ENCODE measurements at places on chromosomes 11 and 22.

- peak; percentile 85 for DNase-seq
These were observed 12.9 kb upstream of the WT1 start for GRCh38 chr11:32448232-32448631.

- no peak for DNase-seq
These were observed 863 bp downstream of the YIF1A start for GRCh38 chr11:66287889-66288670.

GRCh38 chr22:43921370-43921769, 2.2 kb upstream of the PNPLA3 start:
- DNase-seq = no peak

DNA sequence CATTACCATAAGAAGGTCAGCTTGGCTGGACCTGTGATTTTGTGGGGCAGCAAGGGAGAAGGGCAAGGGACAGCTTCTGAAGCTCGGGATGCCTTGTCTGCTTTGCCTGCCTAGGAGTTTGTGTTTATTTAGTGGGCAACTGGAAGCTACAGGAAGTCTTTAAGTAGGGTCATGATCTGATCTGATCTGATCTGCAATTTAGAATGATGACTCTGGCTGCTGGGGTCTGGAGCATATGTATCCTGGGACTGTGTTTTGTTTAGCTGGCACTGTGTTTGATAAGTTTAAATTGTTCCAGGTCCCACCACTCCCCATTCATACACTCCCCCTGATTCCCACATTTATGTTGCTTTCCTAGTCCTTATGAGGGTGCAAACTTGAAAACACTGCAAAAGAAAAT, 47.7 kb upstream of the HTATIP2 start:
- DNase-seq = no peak

GRCh38 chr22:49827853-49828598, at the start of gene BRD1:
Gene BRD1 (minus strand): TSS chr22:49827873. CDS start chr22:49824317, 3,556 bp downstream.
- DNase-seq = peak; percentile 65

GRCh38 chr11:2489083-2489482, 44.3 kb downstream of the KCNQ1 start:
- no peak for DNase-seq

DNA sequence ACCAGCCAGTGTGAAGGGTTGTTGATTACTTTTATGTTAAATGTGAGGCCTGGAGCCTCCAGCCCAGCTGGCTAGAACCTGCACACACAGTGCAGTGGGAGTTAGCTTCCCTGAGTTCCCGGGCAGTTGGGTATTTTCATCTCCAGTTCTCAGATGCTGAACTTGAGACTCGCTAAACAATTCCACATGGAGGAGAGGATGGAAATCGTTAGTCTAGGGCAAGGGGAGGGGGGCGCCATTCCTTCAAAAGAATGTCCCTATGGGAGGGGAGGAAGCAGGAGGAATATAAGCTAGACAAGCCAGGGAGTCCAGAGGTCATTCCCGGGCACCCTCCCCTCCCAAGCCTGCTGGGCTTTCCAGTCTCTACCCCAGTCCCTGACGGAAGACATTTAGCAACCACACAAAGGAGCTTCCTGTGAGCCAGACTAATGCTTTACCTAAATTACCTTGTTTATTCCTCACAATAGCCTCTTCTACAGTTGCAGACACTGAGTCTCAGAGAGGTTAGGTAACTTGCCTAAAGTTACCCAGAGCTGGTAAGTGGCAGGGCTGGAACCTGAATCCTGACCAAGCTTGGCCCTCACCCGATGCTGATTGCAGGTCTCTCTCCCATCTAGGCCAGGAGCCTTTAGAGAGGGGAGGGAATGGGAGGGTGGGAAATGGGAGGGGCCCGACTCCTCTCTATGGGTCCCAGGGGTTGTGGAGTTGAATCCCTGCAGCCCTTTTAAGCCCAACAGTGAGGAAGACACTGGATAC, 1.9 kb upstream of the TSKU start:
- no peak for DNase-seq

DNA sequence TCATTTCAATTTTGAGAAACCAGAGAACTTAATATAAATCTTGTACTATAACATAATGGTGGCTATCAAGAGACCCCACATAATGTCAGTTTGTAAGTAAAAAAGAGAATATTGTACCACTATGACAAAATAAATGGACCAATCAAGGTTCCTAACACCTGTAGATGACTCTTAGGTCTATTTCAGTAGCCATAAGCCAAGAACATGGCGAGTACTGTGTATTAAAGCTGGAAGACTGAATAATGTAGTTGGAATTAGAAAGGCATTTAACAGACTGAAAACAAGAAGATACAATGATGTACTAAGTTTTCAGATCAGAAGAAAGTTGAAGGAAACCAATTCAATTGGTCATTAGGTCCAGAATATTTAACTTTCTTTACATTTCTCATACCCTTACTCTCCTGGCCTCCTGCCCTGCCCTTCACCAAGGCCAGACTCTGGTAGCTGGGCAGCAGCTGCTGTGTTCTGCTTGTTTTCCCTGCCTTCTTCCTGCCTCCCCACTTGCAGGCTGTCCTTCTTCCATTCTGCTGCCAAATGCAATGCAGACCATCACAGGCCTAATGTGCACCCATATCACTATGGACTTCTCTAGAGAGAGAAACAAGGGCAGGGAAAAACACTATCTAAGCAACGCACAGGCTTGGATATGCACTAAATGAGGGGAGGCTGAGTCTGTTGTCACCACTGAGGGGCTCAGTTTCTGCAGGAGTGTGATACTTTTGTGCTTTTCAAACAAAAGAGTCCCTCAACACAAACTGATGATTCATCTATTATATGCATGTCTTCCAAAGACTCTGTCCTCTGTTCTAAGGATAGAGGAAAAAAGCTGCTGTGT, 60.1 kb downstream of the RAB30 start:
- DNase-seq = no peak

DNA sequence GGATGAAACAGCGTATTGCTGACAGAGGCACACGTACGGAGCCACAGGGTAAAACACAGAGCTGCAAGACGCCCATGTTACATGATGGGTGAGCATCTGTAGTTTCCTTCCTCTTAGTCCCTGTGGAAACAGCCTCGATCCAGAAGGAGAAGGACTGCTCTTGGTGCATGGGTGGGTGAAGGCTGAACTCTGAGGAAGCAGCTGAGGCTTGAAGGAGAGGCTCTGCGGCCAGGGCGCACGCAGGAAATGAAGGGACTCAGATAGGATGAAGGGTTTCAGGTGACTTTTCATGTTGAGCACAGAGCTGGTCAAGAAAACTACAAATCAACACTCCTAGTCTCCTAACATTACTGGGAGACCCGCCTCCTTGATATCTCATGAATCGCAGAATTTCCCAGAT, 65.7 kb upstream of the ADA2 start:
- no peak for DNase-seq

GRCh38 chr22:41538583-41538982, 5.7 kb downstream of the POLR3H start:
- no peak for DNase-seq

- no peak for DNase-seq
These were observed 13.0 kb upstream of the PPARA start for GRCh38 chr22:46137218-46137766.

DNA sequence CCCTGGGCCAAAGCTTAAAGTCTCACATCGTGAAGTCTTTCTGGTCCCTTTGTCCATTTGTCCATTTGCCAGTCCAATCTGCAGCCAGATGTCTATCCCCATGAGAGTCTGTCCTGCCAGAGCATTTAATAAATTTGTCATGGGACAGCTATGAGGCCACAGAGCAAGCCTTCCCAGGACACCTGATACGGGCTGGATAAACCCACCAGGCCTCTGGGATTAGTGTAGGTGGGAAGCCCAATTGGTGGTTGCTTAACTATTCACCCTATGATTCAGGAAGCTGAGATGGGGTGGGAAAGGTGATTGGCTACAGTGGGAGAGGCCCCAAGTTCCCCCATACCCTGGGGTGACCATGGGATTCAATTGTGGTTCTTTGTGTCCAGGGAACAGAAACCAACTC, 39.9 kb downstream of the MYEOV start:
- DNase-seq = no peak

- DNase-seq = no peak
These were observed 25.0 kb upstream of the EXPH5 start for GRCh38 chr11:108618529-108618928.

DNA sequence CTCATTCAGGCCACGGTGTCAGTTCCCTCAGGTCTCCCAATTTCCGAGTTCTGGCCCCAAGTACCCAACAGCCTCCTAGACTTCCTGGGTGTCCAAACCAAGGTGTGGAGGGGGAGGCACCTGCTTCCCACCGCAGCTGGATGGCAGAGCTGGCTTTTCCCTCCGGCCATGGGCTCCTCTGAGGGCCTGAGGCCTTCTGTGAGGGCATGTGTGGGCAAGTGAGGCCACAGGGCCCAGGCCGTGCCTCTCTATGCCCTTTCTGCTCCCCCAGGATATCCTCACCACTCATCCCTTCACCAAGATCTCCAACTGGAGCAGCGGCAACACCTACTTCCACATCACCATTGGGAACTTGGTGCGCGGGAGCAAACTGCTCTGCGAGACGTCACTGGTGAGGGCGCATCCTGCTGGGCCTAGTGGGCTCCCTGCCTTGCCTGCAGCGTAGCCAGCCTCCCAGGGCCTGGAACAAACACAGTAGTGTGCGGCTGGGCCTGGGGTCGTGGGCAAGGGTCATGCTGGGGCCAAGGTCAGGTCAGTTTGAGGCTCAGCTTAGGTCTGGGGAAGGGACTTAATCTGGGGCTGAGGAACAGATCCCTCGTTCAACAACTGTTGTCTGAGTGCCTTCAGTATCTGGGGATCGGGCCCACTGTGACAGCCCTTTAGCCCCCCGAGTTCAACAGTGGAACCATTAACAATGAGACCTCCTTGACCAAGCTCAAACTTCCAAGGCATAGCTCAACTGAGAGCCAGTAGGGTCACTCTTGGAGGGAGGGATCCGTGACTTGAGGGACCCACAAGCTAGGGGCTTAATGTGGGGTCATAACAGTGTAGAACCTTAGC, 85.8 kb downstream of the MYO7A start:
- no peak for DNase-seq

DNA sequence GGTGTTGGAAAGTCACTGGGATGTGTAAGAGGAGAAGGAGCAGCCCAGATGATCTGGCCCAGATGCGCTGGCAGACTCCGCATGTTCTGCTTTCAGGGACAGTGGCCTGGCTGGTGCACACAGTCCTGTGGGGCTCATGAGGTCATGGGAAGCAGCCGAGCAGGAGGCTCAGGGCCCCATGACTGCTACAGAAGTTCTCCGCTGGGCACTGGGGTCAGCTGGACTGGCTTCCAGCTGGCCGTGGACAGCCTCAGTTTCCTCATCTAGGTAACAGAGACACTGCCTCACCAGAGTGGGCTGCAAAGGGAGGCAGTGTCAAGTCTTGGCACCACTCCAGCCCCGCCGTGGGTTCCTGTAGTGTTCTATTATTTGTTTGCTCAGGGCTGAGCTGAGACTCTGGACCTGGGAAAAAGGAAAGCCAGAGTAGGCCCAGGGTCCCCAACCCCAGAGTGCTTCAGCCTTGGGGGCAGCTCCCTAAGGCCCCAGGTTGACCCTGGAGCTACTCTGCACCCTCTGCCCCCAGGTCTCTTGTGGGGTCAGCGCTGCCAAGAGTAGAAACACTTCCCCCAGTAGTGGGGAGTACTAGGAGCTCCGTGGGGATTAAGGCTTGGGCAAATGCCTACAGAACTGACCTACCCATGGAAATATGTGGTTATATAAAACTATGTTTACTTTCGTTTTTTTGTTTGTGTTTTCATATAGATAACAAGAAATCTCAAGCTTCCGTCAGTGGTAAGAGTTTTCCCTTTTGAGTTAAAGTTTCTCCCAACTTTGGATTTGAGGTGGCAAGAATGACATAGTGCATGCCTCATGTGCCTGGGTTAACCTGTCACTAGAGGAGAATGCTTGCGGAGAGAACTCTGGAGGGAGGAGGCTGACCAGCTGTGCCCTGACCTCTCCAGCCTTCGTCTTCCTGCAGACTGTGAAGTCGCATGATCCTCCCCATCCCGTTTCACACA, 45.3 kb downstream of the MED15 start:
- no peak for DNase-seq

- DNase-seq = no peak
These were observed 54.1 kb downstream of the LDLRAD3 start for GRCh38 chr11:35997902-35998520.

DNA sequence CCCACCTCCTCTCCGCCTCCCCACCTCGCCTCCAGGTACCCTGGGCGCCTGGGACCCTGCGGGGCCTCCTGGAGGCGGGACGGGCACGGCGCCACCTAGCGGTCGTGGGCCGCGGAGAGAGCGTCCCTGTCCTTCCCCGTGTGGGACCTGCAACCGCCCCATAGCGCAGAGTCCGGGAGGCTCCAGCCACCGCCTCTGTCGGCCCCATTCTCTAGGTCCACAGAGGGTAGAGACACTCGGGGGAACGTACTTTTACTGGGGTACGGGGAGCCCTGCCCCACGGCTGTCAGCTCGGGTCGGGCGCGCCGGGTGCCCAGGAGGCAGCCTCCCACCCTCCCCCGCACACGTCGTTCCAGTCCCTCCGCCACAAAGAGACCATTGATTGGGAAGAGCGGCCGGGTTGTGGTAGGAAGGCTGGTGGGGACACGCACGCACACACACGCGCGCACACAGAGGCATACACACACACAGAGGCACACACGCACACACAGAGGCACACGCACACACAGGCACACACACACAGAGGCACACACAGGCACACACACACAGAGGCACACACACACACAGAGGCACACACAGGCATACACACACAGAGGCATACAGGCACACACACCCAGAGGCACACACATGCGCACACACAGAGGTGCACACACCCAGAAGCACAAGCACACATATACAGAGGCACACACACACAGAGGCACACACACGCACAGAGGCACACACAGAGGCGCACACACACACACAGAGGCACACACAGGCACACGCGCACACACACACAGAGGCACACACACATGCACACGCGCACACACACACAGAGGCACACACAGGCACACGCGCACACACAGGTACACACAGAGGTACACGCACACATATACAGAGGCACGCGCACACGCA, 12.6 kb upstream of the NECTIN1 start:
- peak; percentile 72 for DNase-seq

DNA sequence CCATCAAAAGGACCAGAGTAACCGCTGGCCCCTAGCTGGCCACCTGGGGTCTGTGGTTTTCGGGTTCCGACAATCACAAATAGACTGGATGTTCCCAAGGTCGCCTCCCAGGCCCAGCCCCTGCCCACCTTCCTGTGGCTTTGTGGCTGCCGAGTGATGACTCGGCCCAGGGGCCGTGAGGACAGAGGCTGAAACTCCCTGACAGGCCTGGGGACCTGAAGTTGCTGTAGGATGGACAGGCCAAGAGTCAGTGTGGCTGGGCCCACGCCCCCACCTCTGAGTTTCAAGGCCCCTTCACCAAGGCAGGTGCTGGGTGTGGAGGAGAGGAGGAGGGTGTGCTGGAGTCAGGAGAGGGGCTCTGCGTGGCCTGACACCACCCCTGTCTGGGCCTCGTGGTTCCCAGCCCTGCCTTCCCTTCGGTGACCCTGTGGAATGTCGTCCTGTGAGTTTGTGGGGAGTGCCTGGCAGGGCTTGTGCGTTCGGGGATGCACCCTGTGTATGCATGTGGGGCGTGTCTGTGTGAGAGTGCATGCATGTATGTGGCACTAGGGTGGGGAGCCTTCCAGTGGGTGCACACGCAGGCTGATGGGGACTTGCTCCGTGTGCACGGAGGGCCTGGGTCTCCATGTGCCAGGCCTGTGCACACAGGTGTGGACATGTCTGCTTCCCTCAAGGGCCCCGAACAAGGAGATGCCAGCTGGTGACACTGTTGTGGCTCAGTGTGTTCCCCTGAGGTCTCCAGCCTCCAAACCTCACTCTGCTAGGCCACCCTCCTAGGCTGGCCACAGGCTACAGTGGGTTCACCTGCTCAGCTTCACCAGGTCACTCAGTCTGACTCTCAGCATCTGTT, 8.4 kb upstream of the MGAT3 start:
- no peak for DNase-seq
